Osteoblast (primary cell): ENCODE measurements at places on chromosomes 3 and 15. TPM values are rescaled to one million over a fixed set of nuclear protein-coding genes. Genes with fewer than 3 reads are reported as not detected.

Gene GOLGA8H
- under 0.01 TPM in 1 of 2 replicates, not detected in the other for total RNA-seq

Gene TRNT1
- 22.4 and 25.0 TPM in 2 replicates for total RNA-seq

Gene CD200R1
- under 0.01 and 0.29 TPM in 2 replicates for total RNA-seq

Gene SLC27A2
- total RNA-seq = not detected in 2 replicates

Gene GADL1
- not detected in 2 replicates for total RNA-seq

Gene CLRN1
- total RNA-seq = not detected in 2 replicates

Gene CKMT1B
- not detected in 2 replicates for total RNA-seq

GRCh38 chr3:152511904-152512303 is 243.2 kb downstream of the MBNL1 start:
- no peak for DNase-seq

DNA sequence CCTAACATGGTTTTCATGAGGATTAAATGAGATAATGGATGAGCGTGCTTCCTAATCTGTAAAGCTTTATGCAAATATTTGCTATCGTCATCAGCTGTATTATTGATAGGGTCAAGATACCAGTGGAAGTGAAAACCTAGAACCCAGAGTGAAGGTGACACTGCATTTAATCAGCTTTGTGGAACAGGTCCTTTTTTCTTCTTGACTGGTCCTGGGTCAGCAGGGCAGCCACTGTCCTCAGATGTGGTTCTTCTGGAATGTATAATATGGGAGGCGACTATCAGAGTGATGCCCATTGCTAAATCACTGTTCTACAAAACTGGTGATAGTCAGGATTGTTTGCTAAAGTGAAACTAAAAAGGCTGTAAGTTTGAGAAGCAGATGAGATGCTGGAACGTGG is 41.4 kb downstream of the SORD start:
- no peak for DNase-seq

DNA sequence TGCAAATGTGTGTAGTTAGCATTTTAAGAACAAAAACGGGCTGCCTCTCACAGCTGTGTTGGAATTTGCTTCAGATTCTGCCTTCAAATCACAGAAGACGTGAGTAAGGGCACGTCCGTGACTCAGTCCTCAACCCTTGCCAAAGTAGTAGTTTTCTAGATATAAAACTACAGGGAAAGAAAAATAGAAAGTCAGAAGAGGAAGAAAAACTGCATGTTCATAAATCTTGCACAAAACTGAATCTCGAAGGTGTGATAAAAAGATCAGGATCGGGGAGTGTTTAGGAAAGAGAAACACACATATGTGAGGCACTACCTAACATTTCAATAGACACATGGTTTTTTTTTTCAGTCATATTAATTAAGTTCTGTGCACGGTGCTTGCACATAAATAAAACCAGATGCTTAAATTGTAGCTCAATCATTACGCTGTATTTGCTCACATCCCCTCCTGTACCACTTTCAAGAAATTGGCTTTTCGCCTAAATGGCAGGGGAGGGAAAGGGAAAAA is 71.7 kb downstream of the P3H2 start:
- DNase-seq = peak; percentile 56

DNA sequence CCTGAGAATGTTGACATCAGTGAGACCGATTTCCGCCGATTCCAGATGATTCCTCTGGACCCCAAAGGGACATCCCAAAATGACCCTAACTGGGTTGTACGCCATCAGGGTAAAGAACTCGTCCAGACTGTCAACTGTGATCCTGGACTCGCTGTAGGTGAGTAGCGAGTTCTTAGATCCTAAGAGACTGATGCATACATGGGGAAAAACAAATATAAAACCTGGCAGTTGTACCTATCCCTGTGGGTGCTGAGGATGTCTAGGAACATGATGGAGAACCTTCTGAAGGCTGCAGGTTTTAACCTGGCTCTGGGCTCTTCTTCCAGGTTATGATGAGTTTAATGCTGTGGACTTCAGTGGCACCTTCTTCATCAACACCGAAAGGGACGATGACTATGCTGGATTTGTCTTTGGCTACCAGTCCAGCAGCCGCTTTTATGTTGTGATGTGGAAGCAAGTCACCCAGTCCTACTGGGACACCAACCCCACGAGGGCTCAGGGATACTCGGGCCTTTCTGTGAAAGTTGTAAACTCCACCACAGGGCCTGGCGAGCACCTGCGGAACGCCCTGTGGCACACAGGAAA is 12.3 kb downstream of the THBS1 start:
- DNase-seq = no peak

- no peak for DNase-seq
These were observed 175.9 kb upstream of the PLSCR5 start for GRCh38 chr3:146781059-146781458.

DNA sequence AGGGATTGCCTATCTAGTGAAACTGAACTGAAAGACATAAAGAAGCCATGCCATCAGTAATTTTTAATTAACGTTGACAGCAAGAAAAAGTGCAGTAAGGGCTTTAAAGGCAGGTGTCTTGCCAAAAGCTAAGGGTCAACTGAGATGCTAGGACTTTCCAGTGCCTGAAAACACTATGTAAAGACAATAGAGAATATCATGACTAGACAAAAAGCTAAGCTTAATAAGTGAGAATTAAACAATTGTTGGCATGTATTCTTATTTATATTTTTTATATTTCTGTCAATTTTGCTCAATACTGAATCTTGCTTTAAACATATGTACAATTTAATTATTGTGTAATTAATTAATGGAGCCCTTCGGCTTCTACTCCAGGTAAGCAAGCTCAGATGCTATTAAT is 803.1 kb downstream of the IGSF11 start:
- no peak for DNase-seq

DNA sequence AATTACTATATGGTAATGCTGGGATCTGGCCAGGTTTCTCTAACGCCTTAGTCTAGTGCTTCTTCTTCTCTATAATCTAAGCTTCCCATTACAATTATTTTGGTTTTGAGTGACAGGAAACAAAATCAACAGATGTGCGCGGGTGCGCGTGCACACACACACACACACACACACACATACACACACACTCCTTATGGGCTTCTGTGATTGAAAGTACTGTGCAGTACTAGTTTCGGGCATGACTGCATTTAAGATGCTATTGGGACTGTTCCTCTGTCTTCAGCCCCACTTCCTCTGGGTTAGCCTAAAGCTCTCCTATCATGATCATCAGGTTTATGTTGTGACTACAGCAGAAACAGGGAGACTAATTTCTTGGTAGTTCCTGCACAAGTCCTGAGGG is 32.2 kb downstream of the EPHB1 start:
- DNase-seq = no peak

GRCh38 chr3:60330107-60330506 is 921.1 kb downstream of the FHIT start:
- DNase-seq = no peak

- DNase-seq = no peak
These were observed 32.8 kb upstream of the NFKBIZ start for GRCh38 chr3:101816215-101817149.

DNA sequence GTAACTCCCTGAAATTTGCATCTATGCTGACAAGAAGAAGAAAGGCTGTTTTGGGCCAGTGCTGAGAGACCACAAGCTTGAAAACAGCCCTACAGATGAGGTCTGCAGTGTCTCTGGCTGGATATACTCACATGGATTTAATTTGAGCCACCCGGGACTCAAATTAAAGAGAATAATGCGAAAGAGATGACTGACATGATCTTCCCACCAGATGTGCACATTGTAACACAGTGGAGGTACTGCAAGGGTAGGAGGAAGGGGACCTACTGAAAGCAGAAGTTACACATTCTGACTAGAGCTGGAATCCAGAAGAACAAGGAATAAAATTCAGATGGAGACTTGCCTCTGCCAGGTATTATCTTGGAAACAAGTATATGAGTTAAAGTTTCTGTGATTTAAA is 728.3 kb upstream of the SGO1 start:
- DNase-seq = no peak

DNA sequence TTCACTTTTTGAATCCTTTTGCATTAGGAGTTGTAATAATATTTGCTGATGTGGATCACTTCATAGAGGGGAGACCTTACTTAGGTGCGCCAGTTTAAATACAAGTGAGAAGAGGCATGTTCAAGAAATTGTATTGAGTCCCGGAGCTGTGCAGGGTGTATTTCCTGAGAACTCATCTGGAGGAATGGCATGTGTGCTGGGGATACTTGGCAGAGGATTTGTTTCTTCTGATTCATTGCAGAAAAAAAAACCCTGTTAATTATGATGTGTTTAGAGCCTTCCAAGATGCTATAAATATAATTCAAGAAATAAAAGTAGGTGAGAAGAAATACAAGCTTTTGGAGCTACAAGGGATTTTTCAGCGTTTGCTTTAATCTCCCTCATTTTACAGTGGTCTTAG is 97.6 kb downstream of the TPRG1 start:
- DNase-seq = no peak

DNA sequence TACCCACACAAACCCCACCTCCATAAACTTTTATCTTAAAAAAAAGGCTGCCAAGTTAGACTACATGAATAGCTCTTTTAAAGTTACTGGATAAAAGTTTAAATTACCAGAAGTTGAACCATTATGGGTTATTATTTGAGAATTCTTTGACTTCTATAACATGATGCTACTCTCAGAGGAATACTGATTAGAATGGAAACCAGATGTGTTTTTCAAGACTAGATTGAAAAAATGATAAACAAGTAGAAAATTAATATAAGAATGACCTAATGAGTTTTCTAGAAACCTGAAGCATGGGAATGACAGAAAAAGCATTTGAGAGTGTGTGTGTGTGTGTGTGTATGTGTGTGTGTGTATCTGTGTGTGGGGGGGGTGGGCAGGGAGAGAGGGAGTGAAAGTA is 12.4 kb upstream of the FGF7 start:
- DNase-seq = no peak

DNA sequence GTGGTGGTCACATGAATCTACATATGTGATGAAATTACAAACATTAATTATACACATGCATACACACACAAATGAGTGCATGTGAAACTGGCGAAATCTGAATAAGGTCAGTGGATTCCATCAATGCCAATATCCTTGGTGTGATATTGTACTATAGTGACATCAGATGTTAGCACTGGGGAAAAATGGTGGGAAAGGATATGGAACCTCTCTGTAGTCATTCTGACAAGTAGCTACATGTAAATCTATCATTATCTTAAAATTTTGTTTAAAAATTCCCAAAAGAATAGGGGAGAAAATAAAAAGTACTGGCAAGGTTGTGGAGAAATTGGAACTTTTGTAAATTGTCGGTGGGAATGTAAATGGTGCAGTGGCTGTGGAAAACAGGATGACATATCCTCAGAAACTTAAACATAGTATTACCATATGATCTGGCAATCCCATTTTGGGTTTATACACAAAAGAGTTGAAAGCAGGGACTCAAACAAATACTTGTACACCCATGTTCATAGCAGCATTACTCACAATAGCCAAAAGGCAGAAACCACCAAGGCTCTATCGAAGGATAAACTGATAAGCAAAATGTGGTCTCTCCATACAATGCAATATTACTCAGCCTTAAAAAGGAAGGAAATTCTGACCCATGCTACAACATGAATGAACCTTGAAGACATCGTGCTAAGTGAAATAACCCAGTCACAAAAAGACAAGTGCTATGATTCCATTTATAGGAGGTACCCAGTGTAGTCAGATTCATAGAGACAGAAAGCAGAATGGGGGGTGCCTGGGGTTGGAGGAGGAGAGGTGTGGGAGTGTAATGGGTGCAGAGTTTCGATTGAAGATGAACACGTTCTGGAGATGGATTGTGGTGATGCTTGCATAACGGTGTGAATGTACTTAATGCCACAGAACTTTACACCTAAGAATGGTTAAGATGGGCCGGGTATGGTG is 25.3 kb upstream of the HRH1 start:
- DNase-seq = peak; percentile 42

DNA sequence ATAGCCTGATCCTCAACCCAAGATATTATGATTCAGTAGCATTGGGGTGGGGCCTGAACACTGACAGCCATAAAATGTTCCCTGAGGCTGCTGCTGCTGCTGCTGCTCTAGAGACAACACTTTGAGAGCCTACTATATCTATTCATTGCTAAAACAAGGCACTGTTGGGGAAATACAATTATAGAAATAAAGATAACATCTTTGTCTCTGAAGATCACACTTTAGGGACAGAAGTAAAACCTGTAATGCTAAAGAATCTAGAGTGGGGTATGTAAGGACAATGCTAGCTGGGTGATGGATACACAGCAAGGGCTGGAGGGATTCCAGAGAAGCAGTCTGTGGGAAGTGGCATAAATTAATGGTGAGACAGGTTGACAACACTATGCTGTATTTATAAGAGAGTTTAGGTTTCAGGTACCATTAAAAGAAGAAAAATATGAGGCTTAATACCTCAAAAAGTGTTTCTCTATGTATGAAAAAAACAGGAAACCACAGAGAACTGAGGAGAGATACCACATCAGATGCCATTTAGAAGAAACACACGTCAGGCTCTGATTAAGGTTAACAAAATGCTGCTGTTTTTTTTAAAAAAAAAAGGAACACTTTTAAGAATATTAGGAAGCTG is 115.9 kb downstream of the CBLB start:
- DNase-seq = no peak

DNA sequence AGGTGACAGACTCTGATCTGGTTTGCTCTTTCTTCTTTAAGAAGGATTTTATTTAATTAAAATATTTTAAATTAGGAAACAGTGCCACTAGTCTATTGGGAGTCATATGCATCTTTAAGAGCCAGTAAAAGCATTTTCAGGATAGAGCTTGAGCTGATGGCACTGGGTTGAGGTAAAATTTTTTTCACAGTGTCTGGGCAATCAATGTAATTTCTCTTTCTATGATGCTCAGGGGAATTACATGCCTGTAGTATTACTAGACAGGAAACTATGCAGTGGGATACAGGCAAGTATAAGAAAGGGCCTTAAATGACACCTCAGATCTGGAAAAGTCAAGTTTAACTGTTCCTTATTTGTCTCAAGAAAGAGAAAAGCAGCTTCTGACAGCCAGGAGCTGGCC is 76.4 kb downstream of the GAP43 start:
- DNase-seq = no peak

- DNase-seq = no peak
These were observed 24.8 kb downstream of the CCR1 start for GRCh38 chr3:46183330-46183729.

- DNase-seq = no peak
These were observed 10.7 kb upstream of the RFTN1 start for GRCh38 chr3:16524196-16524595.

- DNase-seq = peak; percentile 3
These were observed 49.9 kb downstream of the KLF13 start for GRCh38 chr15:31376511-31376910.

DNA sequence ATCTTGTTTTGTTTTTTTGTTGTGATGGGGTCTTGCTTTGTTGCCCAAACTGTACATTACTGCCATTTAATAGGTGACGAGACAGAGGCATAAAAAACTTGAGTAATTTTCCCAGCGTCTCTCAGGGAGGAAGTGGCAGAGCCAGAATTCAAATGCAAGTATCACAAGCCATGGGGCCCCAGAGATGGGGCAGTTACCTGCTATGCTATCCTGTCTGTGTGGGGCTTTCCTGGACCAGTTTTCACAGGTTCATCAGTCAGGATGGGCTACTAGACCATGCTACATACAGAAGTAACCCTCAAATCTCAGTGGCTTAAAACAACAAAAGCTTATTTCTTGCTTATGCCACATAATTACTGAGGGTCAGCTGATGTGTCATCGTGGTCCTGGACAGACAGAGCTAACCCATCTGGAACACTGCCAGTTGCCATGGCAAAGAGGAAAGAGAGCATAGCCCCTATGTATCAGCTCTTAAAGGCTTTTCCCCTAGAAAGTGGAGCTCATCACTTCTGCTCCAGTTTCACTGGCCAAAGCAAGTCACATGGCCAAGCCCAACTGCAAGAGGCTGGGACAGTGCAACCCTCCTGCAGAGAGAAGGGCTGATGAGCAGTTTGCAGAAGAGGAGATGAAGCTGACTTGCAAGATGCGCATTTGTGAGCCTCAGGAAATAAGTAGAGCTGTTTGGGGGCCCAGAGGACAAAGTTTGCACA is 31.7 kb upstream of the SYNM start:
- no peak for DNase-seq
